ENCODE measurements at places on chromosomes 11 and 22.

GRCh38 chr11:47189100-47189834, 3.0 kb upstream of the PACSIN3 start:
- DNase-seq, result no peak

GRCh38 chr22:44326491-44326885, 13.7 kb upstream of the SHISAL1 start:
- no peak for DNase-seq

DNA sequence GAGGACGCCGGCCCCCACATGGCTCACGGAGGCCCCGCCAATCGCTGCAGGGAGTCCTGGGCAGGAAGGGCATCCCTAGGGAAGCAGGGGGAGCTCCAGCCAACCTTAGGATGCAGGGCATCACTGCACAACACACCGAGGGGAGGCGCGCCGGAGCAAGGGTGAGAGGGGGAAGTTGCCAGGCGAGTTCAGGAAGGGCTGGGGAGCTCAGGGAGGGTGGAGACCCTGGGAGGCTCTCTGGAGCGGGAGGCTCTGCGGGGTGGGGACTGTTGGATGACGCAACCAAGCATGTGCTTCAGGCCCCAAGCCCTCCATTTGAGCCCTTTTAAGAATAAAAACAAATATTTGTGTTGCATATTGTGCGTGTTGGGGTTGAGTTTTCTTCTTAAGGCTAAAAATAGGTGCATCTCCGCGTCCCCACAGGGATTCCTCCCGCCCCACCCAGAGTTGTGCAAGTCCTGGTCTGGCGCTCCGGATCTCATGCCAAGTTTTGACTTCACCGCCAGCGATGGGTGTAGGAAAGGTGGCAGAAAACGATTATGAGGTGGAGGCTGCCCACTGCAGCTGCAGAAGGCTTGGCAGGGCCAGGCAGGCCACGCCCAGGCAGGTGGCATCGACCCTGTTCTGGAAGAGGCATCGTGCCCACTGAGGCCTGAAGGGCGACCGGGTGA, 65.2 kb downstream of the WNT7B start:
- DNase-seq, result no peak

DNA sequence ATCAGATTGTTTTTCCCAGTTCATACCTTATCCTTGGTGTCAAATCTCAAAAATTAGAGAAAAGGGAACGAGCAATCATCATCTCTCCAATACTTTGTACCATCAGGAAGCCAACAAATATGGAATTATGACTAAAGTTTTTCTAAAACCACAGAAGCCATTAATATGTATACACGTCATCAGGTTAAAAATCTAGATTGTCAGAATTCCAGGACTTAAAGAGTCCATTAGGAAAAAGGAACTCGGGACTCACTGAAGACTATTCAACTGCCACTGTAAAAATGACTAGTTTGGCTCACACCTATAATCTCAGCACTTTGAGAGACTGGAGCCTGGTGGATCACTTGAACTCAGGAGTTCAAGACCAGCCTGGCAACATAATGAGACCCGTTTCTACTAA, 344.4 kb upstream of the LRRC4C start:
- DNase-seq, result no peak

GRCh38 chr11:119300198-119300964, 16.5 kb downstream of the MCAM start:
- DNase-seq, result no peak

DNA sequence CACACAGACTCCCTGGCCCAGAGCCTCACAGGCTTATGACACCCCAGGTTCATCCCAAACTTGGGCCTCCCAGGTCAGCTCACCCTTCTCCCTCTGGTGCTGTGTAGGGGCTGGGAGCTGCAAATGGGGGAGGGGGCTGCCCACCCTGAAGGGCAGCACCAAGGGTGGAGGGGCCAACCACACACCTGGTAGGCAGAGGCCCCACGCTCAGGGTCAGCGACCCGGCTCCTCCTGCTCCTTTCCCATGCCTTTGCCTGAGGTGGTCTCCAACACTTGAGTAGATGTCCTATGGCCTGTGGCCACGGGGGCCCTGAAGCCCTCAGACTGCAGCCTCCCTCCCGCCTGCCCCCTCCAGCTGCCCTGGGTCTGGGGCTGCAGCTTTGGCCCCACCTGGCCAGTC, 3.4 kb downstream of the DGCR6 start:
- DNase-seq, result no peak

- no peak for DNase-seq
Observed at GRCh38 chr22:45554040-45554406, 51.3 kb downstream of the FBLN1 start.

- no peak for DNase-seq
Observed at GRCh38 chr11:10920205-10920604, 62.4 kb upstream of the ZBED5 start.

- no peak for DNase-seq
Observed at GRCh38 chr11:105130189-105130813, 9.3 kb downstream of the CARD18 start.

DNA sequence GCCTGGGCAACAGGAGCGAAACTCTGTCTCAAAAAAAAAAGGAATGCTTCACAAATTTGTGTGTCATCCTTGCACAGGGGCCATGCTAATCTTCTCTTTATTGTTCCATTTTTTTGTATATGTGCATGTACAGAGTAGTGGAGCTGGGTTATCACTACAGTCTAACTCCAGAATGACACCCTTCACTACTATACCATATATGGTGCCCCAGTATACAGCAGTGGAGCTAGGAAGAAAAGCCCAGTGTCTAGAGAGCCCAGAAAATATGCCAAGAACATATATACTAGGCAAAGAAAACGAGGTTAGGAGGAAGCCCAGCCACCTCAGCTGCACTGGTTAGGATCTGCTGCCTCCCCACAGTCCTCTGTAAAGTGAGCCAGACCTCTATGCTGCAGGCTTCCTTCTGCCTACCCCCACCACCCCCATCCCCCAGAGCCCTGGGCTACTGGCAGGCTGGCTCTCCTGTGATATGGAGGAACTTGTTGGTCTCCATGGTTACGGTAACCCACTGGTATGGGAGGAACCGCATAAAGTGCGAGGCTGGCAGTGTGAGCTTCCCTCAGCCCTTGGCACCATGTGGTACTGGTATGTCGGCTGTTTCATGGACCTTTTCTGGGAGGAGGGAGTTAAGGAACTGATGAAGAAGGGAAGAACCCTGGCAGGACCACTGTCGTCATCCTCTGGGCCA, 34.3 kb downstream of the RCOR2 start:
- no peak for DNase-seq
